Activated CD8-positive, alpha-beta memory T cell treated with anti-CD3 and anti-CD28 coated beads, Interleukin-2, amount 10 ng/mL, durations not matched to agents 7 days and 5 days (primary cell): ENCODE measurements at places on chromosomes 11 and 22. TPM values are rescaled to one million over a fixed set of nuclear protein-coding genes. Genes with fewer than 3 reads are reported as not detected.
A peak's percentile ranks its signal among the peaks of the same experiment; 100 is the strongest.

Gene MMP3
- total RNA-seq = not detected

GRCh38 chr11:1053121-1053901, 16.8 kb upstream of the MUC6 start:
- DNase-seq = no peak
- H3K4me3 ChIP-seq = no peak overlapping the region
- H3K27ac ChIP-seq = no peak overlapping the region
- no peaks in the 10 kb centered on the region for H3K27me3 ChIP-seq
- no peaks in the 10 kb centered on the region for H3K4me1 ChIP-seq

- no peak overlapping the region for H3K4me3 ChIP-seq
- no peaks in the 10 kb centered on the region for H3K27me3 ChIP-seq
- DNase-seq = no peak
- peaks cover 8% of the 10 kb centered on the region for H3K36me3 ChIP-seq
These were observed 7.0 kb upstream of the TNFRSF13C start for GRCh38 chr22:41933411-41934177.

Gene TFIP11
- 64.8 TPM for total RNA-seq

Gene SUSD2
- total RNA-seq = 0.52 TPM

Gene MS4A15
- total RNA-seq = not detected

Gene NCF4
- total RNA-seq = 77.9 TPM

Gene GGTLC3
- not detected for total RNA-seq

DNA sequence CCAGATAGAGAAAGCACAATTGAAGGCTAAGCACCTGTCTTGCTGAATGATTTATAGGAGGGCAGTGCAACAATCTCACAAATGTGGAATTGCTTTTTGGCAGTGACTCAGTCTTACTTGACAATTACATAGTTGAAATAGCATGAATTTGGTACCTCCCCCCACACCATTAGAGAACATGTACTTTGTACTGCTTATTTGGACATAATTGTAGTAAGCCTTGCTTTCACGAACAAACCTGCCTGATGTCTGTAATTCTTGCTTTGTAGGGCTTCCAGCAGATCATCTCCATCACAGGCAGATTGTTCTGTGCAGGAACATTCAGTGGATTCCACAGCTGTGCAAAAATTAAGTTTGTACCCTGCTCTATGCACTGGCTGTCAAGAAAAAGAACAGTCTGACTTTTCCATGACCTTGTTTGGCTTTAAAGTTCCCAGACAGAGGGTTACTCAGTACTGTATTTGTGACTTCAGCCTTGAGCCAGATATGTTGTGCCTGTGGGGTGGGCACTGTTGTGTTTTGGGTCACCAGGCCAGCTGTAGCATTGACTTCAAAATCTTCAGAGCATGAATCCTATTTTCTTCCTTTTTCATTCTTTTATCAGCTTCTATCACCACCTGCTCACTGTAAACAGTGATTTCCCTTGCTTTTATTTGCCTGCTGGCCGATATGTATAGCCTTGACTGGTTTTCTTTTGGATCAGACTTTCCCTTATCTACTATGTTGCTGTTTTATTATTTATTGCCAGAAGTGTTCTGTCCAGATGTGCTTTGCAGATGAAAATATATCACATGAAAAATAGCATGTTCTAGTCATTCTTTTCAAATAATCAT, 941.0 kb upstream of the CHORDC1 start:
- no peaks in the 10 kb centered on the region for H3K4me1 ChIP-seq
- no peaks in the 10 kb centered on the region for H3K36me3 ChIP-seq
- no peak overlapping the region for H3K4me3 ChIP-seq
- no peak for DNase-seq
- no peak overlapping the region for H3K27ac ChIP-seq

DNA sequence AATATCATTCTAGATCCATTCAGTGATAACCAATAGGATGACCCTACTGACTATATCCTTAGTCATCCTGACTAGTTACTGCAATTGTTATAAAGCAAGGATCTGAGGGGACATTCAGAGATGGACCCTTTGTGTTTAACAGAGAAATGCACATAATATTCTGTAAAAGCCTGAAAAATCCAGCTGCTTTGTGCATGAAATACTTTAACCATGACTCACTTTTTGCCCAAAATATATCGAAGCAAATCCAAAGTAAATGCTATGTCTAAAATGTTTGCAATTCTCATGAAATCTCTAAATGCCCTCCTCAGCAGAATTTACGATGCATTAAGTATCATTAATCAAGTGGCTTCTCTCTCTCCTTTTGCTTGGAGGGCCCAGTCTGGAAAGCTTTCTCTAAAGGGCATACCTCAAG, 178.8 kb upstream of the MTMR2 start:
- no peak overlapping the region for H3K4me3 ChIP-seq
- H3K4me1 ChIP-seq = peaks cover 4% of the 10 kb centered on the region
- H3K27me3 ChIP-seq = no peaks in the 10 kb centered on the region
- H3K27ac ChIP-seq = no peak overlapping the region
- H3K36me3 ChIP-seq = peaks cover 12% of the 10 kb centered on the region

DNA sequence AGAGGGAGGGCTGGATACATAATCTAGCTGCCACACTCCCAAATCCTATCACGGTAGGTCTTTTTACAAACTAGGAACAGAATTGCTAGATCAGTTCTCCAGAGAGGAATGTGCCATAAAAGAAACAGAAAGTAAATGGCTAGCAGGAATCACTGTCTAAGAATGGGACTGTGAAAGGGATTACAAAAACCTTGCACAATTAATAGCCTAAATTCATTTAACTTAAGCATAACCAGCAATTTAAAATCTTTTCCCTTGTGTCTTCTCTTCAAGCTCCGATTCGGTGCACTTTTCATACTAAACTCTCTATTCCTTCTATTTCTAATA, 35.2 kb downstream of the APOL5 start:
- H3K4me1 ChIP-seq = peaks cover 7% of the 10 kb centered on the region
- H3K36me3 ChIP-seq = no peaks in the 10 kb centered on the region
- no peak for DNase-seq
- H3K27ac ChIP-seq = no peak overlapping the region
- H3K4me3 ChIP-seq = no peak overlapping the region

Gene ZP1
- not detected for total RNA-seq

Gene ME3
- total RNA-seq = 0.79 TPM

- no peak overlapping the region for H3K27ac ChIP-seq
- no peak overlapping the region for H3K4me3 ChIP-seq
- H3K4me1 ChIP-seq = peaks cover 2% of the 10 kb centered on the region
- DNase-seq = no peak
- H3K27me3 ChIP-seq = peaks cover 35% of the 10 kb centered on the region
These were observed 7.1 kb upstream of the VWA5A start for GRCh38 chr11:124108156-124108555.

Gene ANKRD13D
- total RNA-seq = 148 TPM

DNA sequence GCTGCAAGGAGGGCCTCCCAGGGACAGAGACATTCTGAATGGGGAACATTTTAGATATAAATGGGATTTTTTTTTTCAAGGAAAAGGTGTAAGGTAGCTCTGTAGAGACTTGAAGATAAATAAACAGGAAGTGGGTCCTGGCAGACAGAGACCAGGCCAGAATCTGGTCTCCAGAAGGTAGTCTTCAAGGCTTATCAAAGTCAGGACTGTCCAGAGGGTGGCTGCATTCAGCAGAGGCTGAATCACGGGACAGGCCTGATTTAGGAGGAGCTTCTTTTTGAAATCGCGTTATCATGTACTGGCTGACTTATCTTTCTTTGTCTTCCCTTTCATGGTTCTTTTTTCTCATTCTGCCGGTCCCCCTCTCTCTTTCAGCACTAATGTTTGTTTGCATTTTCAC, 542.9 kb downstream of the NTM start:
- DNase-seq = no peak
- H3K4me1 ChIP-seq = no peaks in the 10 kb centered on the region
- peaks cover 31% of the 10 kb centered on the region for H3K27me3 ChIP-seq
- H3K36me3 ChIP-seq = no peaks in the 10 kb centered on the region

GRCh38 chr11:75792997-75793800, 21.8 kb upstream of the UVRAG start:
- H3K4me3 ChIP-seq = no peak overlapping the region
- H3K4me1 ChIP-seq = no peaks in the 10 kb centered on the region
- H3K27me3 ChIP-seq = no peaks in the 10 kb centered on the region
- H3K27ac ChIP-seq = no peak overlapping the region
- no peak for DNase-seq
- H3K36me3 ChIP-seq = no peaks in the 10 kb centered on the region

Gene LIF
- total RNA-seq = 304 TPM

Gene OR4A5
- total RNA-seq = not detected

Gene MPEG1
- not detected for total RNA-seq

GRCh38 chr11:67179892-67180490, 60.9 kb downstream of the KDM2A start:
- H3K36me3 ChIP-seq = peaks cover 29% of the 10 kb centered on the region
- no peaks in the 10 kb centered on the region for H3K27me3 ChIP-seq

DNA sequence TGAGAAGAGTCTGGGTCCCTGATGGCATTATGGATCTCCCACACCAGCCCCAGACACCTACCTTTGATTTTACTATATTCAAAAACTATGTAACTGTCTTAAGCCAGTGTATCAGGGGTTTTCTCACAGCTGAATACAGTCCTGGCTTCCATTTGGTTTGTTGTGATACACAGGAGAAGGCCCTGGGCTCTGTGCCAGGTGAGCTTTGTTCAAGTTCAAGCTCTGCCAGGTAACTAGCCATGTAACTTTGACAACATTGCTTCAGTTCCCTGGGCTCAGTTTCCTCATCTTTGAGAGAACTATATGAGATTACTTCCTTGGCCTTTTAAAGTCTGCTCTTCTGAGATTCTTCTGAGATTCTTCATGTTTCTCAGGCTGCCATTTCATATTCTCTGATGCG, 327.5 kb upstream of the TENM4 start:
- DNase-seq = no peak
- no peaks in the 10 kb centered on the region for H3K27me3 ChIP-seq
- H3K36me3 ChIP-seq = no peaks in the 10 kb centered on the region
- no peak overlapping the region for H3K27ac ChIP-seq
- H3K4me3 ChIP-seq = no peak overlapping the region

DNA sequence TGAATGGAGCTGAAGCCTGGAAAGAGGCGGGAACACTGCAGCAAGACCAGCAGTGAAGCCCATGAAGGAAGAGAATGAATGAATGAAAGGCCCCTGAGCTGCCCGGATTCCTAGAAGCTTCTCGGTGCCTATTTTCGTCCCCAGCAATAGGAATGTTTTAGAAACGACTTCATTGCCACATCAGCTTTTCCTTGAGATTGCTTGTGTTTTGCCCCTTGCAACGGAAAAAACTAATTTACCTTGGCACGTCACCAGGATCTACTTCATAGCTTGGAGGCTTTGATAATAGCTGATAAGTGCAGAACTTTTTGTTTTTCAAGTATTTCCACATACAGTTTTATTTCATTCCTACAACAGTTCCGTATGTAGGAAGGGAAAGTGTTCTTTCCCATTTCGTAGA, 248.9 kb upstream of the NARS2 start:
- no peak overlapping the region for H3K4me3 ChIP-seq
- no peak overlapping the region for H3K27ac ChIP-seq
- H3K36me3 ChIP-seq = no peaks in the 10 kb centered on the region
- H3K27me3 ChIP-seq = peaks cover 9% of the 10 kb centered on the region
- no peaks in the 10 kb centered on the region for H3K4me1 ChIP-seq

- H3K36me3 ChIP-seq = peaks cover 2% of the 10 kb centered on the region
- no peak for DNase-seq
- H3K4me3 ChIP-seq = peak overlapping the region; percentile 10
- no peak overlapping the region for H3K27ac ChIP-seq
- peaks cover 73% of the 10 kb centered on the region for H3K27me3 ChIP-seq
These were observed 64.9 kb downstream of the NAV2 start for GRCh38 chr11:19777377-19778102.

GRCh38 chr11:22634897-22635629, 9.4 kb upstream of the FANCF start:
- no peaks in the 10 kb centered on the region for H3K27me3 ChIP-seq
- H3K4me1 ChIP-seq = no peaks in the 10 kb centered on the region
- no peak overlapping the region for H3K4me3 ChIP-seq
- H3K27ac ChIP-seq = no peak overlapping the region

Gene OR6A2
- not detected for total RNA-seq

DNA sequence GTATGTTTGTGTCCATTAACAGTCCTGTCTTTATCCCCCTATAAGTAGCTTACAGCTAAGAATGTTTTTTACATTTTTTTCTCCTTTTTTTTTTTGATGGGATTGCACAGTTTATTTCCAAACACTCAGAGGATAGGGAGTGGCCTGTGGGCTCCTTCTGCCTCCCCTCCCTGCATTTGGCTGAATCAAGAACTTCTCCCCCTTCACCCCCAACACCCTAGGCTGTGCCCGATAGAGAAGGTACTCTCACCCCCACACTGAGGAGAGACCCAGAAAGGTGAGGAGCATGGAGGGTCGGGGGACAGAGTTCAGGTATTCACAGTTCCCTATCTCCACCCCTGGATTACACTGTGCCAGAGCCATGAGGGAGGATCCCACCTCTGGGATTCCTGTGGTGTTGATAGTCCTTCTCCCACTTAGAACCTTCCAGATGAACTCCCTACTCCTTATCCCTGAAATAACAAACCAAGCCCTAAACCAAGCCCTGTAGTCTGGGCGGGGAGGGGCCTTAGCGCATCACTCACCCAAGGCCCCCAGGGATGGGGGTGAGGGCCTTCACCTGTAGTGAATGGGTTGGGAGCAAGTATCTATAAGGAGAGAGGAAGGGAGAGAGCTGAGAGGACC, 97.1 kb downstream of the ADAMTS15 start:
- no peak overlapping the region for H3K27ac ChIP-seq
- H3K36me3 ChIP-seq = no peaks in the 10 kb centered on the region
- no peak for DNase-seq

DNA sequence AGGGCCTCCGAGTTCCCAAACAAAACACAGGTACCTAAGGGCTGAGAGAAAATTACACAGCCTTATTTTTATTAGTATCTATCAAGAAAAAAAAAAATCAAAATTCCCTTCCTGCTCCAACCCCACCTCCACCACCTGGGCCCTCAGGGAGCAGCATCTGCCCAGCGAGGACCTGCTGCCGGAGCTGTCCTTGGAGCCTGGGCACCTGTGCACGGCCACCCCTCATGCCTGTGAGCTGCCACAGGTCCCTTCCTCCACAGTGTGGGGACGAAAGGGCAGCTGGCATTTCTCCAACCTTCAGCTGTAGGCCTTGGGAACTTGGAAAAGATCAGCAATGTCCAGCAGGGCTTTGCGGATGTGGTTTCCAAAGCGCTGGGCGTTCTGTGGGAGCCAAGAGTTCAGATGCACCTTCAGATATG, 6.3 kb upstream of the SYCE3 start:
- DNase-seq = no peak
- H3K4me3 ChIP-seq = no peak overlapping the region
- H3K27ac ChIP-seq = no peak overlapping the region
- H3K4me1 ChIP-seq = no peaks in the 10 kb centered on the region
